ENCODE measurements at places on chromosomes 16 and 17.

DNA sequence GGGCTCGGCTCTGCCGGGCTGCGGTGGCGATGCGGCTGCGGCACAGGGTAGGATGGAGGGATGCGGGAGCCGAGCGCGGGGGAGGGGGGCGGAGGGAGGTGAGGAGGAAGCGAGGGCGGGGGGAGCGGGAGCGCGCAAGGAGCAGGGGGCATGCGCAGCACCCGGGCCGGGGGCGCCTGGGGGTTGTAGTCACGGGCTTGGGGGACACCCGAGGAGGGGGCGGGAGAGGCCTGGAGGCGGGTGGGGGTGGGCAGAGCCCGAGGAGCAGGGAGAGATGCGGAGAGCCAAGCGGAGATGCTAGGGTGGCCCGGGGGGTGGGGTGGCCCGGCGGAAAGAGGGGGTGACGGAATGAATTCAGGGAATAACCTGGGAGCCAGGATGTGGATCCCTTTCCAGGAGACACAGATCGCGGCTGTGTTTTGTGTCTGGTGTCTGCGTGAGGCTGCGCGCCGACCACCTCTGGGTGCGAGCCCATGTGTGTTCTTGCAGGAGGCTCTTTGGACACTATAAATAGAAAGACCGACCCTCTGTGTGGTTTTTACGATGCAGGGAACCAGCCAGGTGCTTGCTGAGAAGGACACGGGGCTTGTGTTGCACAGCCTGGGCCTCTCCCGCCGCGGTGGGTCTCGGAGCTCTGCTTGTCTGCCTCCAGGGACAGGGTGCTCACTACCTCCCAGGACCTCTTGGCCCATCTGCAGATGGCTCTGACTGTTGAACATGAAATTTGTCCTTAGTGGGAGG is at the start of gene STX1B:
TSS of gene STX1B (minus strand) at position 54 of the 741 bp plus-strand sequence. CDS start 242 bp downstream, outside the sequence.
- peak; percentile 48 for DNase-seq

DNA sequence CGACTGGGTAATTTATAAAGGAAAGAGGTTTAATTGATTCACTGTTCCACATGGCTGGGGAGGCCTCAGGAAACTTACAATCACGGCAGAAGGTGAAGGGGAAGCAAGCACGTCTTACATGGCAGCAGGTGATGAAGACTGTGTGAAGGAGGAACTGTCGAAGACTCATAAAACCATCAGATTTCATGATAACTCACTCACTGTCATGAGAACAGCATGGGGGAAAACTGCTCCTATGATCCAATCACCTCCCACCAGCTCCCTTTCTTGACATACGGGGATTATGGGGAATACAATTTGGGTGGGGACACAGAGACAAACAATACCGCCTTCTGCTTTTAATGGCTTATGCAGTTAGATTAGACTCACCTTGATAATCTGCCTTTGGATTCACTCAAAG is 19.4 kb upstream of the IRF8 start:
- DNase-seq = no peak

DNA sequence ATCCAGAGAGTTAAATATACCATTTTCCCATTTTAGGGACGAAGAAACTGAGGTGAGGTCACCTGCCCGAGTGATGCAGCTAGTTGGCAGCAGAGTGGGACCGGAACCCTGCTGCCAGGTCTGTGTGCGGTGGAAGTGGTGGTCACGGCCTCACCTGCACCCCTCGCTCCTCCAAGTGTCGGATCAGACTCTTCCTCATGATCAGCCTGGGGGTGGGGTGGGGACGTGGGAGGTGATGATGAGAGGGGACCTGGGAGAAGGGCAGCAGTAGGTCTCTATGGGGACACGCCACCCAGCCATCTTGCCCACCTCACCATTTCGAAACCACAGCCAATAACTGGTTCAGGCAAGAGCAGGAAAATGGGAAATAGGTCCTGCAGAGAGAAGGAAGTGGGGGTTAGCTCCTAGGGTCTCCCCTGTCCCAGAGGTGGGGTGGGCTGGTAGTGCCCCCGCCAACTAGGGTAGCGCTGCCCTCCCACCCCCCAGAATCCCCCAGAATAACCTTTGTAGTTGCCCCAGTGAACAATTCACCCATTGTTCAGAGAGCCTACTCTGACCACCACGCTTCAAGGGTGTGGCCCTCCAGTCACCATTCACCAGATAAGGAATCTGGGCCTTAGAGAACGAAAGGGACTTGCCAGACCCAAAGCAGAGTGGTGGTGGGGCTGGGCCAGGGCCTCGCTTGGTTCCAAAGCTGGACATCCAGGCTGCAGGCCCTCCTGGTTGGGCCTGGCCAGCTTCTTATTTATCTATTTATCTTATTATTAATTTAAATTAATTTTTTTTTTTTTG is 5.1 kb downstream of the GDPD3 start:
- DNase-seq = no peak

GRCh38 chr16:55001931-55002330 is 71.3 kb downstream of the IRX5 start:
- DNase-seq = no peak

- DNase-seq = no peak
These were observed 26.3 kb downstream of the CNTNAP1 start for GRCh38 chr17:42708588-42708987.

DNA sequence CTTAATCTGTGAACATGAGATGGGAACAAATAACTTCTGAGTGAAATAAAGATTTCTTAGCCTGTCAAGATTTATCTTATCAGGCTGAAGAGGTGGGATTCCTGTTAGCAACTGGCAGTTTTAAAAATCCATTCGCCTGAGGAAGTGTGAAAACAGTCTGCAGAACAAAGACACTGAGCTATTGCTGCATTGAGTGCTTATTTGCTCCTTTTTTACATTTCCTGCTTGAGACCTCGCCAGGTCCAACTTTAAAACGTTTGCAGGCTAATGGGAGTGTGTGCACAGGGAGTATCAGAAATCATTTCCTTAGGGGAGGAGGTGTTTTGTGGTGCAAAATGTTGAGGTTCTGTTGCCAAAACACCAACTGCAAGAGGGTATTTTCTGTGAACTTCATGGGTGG is 957.8 kb upstream of the RBFOX1 start:
- DNase-seq = no peak

DNA sequence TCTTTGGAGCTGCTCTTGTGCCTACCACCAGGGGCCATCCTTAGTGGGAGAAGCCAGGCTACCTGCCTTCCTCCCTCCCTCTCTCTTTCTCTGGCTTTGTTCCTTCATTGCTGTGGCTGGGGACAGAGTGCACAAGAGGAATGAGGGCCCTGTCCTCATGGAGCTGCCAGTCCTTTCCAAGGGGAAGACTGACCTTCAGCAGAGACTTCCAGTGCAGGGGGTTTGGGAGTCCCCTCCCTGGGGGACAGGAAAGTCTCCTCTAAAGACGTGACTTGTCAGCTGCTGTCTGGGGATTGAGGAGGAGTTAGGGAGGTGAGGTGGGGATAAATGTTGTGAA is 108.1 kb downstream of the CMIP start:
- no peak for DNase-seq

- DNase-seq = peak; percentile 81
These were observed 15.7 kb upstream of the CPPED1 start for GRCh38 chr16:12819126-12820117.

DNA sequence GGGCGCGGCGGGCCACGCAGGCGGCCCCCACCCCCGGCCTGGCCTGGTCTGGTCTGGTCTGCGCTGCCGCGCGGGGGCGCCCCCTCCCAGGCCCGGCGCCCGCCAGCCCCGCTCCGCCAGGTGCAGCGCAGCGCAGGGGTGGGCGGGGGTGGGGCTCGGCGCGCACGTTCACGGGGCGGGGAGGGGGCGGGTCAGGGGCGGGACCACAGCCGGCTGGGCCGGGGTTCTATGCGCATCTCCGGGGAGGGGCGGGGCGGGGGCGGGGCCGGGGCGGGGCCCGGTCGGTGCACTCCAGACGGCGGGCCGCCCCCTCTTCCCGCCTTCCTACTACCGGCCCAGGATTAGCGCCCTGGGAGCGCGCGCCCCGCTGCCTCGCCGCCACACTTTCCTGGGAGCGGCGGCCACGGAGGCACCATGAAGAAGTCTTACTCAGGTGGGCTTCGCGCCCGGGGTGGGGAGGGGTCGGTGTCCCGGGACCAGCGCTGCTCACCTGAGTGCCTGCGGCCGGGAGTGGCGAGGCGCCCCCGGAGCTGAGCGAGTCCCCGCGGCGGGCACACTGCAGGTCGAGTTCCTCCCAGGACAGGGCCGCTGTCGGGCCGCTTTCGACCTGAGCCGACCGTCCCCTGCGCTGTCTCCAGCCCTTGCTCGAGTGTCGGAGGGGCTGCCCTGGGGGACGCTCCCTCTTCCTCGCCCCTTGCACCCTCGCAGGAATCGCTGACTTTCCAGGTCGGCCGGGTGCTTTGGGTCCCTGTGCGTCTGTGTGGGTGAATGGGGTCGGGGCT is 140.5 kb downstream of the SEC14L1 start:
- peak; percentile 43 for DNase-seq

DNA sequence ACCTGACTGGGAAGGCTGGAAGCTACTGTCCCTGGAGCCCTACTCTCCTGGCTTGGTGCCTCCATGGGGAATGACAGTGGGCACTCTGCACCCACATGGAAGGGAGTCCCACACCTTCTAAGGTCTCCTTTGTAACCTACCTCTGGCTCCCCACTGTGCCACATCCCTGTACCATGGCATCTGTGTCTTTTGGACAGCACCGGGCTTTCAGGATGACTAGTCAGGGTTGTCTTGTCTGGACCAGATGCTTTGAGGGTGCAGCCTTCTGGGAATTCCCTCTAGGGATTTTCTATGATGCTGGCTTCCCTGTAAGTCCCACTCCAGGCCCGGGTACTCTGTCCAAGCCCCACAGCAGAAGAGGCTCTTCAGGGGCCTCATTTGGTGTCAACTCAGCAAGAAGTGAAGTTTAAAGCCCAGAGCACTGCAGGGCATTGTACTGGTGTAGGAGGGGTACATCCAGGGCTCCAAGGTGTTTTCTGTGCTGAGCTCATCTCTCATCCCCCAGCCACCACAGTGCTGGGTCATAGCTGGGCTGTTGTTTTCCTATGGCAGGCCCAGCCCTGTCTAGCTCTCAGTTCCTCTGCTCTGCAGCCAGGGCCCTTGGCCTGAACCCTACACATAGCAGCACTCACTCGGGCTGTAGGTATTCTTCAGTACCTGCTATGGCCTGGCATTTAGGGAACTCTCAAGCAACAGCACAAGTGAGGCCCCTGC is 255.3 kb downstream of the CPPED1 start:
- no peak for DNase-seq

DNA sequence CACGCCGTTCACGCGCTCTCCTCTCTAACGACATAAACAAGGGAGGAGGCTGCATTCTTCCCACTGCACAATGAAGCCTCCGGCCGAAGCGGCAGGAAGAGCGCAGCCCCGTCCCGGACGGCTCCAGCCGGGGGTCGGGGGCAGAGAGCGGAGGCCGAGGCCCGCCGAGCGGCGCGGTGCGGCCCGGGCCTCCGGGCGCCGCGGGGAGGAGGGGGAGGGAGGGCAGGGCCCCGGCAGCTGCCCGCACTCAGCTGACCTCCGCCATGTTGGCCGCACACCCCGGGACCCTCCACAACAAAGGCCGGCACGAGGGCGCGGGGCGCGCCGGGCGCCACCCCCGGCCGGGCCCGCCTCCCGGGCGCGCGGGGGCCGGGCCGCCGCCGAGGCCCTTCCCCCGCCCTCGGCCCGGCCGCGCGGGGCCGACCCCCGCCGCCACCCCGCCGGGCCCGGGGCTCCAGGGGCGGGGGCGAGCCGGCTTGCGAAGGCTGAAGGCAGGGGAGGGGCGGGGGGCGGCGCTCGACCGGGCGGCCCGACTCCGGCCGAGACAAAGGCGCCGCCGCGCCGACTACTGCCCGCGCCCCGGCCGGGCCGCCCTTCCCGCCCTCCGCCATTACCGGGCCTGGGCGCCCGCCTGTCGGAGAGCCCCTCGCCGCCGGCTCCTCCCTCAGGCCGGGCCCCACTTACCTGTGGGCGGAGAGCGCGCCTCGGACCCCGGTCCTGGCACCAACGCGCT is 527 bp downstream of the SIAH1 start:
- DNase-seq = peak; percentile 74

GRCh38 chr17:64780096-64781013 is 118.2 kb upstream of the SMURF2 start:
- DNase-seq = peak; percentile 59

DNA sequence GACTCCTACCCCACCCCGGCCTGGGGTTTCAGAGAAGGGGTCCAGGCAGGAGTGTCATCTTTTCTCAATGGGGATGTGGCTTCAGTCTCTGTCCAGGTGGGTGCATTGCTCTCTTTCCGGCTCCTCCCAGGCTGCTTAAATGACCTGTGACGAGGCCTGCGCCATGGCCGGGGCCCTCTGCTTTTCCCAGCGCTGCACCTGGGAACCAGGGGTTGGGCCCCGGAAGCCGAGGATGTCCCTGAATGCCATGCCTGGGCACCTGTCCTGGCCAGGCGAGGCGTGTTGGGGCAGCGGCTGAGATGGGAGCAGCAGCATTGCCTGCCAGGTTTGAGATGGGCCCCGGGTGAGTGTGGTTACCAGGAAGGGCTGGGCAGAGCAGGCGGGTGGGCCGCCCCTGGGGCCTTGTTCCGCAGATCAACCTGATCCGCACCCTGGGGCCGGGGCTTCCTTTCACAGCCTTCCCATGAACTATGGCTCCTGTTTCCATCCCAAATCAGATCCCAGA is 147.4 kb downstream of the SEC14L1 start:
- DNase-seq = no peak

DNA sequence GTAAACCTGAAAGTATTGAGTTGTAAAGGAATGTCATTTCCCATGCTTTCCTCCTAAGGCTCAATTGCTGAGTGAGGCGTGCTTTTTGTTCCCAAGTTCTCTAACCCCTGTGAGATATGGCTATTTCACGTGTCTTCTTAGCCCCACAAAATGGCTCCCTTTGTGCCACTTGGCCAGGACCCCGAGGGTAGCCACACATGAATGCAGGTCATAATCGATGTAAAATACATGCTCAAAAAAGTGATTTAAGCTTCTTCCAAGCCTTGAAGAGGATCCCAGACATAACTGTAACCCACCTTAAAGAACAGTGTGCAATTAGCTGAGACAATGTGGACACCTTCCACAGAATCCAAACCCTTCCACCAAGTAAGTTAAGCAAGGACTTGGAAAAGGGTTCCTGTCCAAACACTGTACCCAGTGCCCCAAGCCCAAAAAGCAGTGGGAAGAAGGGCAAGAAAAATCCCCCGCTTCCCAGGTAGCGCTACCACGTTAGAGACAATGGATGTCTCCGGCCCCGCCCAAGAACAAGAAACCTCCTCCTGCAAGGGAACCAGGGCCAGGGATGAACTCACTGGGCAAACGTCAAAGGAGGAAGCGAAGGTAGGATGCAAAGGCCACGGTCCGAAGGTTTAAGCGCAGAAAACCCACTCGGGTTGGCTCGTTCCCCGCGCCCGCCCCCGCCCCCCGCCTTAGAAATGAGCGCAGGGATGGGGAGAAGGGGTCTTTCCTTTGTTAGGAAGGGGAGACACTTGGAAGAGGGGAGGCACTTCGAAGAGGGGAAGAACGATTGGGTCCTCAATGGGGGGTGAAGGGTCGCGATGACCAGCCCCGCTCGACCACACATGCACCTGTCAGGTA is 1.2 kb downstream of the JPT1 start:
- DNase-seq = peak; percentile 21

- DNase-seq = no peak
These were observed 70.9 kb downstream of the PLXDC1 start for GRCh38 chr17:39080421-39081078.

- DNase-seq = no peak
These were observed 37.6 kb upstream of the RPL38 start for GRCh38 chr17:74165797-74166365.

GRCh38 chr17:34386697-34387550 is 23.9 kb upstream of the CCL1 start:
- no peak for DNase-seq
